Smooth muscle cell of the umbilical artery (primary cell): ENCODE measurements at places on chromosomes 7 and 10. TPM values are rescaled to one million over a fixed set of nuclear protein-coding genes. Genes with fewer than 3 reads are reported as not detected.

The KLHL7 gene
- 35.0 and 43.9 TPM in 2 replicates for total RNA-seq

The CAV2 gene
- total RNA-seq, result 42.5 and 149 TPM in 2 replicates

The AGBL3 gene
- 0.89 and 0.97 TPM in 2 replicates for total RNA-seq

The EPO gene
- total RNA-seq, result not detected in 2 replicates

The ZDHHC6 gene
- total RNA-seq, result 24.5 and 24.9 TPM in 2 replicates

The WDFY4 gene
- total RNA-seq, result not detected in 2 replicates

The CH25H gene
- not detected in 2 replicates for total RNA-seq

The INHBA gene
- total RNA-seq, result 195 and 257 TPM in 2 replicates

The EIF5AL1 gene
- total RNA-seq, result 0.30 and 0.46 TPM in 2 replicates

The ANKRD61 gene
- total RNA-seq, result 0.23 TPM in 1 of 2 replicates, not detected in the other

The MKX gene
- total RNA-seq, result 0.23 and 2.7 TPM in 2 replicates

The TFEC gene
- under 0.01 and 0.46 TPM in 2 replicates for total RNA-seq
